ENCODE measurements at places on chromosomes 16 and 17.

DNA sequence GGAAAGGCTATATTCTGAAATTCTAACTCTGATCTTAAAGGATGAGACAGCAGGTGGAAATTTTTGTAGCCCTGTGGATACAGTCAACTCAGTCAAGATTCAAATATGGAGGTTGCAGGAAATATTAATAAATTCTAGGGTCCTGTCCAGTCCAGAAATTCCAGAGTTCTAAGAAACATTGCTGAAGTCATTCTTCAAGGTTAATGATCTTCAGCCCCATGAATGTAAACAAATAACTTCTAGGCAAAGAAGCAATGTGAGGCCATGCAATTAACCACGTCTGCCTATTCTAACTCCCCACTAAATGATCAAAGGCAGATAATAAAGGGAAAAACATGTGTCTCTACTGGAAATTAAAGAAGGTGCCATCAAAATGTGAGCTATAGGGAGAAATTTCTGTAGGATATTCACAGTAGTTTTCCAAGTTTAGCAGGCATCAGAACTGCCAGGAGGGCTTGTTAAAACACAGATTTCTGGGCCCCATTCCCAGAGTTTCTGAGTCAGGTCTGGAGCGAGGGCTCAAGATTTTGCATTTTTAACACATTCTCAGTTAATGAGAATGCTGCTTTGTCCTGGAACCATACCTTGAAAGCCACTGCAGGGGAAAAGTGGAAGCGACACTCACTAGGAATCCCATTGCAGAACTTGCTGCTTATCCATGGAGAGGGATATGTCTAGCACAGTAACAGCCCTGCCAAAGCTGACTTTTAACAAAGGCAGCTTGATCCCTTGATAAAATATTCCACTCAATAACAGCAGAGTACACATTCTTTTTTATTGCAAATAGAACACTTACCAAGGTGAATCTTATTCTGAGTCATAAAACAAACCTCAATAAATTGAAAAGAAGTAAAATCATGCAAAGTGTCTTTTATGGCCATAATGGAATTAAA, 61.8 kb downstream of the DNAH3 start:
- no peak for DNase-seq

DNA sequence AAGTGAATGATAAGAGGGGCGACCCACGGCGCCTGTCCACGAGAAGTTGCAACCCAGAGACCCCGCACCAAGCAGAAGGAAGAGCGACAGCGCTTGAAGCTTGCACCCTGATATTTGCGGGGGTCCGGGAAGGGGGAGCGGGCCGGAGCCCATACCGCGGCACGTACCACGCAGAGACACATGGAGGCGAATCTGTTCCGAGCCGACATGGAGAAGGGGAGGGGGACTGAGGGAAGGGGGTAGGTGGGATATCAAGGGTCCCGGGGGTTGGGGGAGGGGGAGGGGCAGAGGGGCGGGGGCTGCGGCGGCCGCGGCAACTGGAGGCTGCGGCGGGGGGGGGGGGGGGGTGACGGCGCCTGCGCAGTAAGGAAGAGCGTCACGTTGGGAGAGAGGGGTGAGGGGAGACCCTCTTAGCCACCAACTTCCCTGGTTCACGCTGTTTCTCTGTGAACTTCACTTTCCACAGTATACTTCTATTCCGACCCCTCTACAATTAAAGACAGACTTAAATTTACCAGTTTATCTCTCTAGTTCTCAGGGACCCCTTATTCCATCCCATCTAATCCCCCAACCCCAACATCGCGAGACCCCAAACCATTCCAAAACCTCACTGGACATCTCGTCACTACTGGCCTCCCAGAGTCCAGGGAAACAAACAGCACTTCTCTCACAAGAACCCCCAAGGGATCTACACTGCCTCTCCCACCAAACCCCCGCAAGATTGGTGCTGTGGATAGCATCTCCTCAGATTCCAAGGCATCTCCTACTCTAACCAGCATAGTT, 8.0 kb downstream of the DLG4 start:
- no peak for DNase-seq

- DNase-seq, result no peak
Measured at GRCh38 chr16:24748242-24748641, 18.8 kb downstream of the TNRC6A start.

GRCh38 chr17:64572682-64573154, 65.9 kb downstream of the CEP95 start:
- DNase-seq, result no peak

- DNase-seq, result no peak
Measured at GRCh38 chr16:5072334-5073278, 963 bp downstream of the ALG1 start.
